ENCODE measurements at places on chromosomes 7 and 10. TPM values are rescaled to one million over a fixed set of nuclear protein-coding genes. Genes with fewer than 3 reads are reported as not detected.

Gene ITPRID1
- total RNA-seq, result not detected

Gene ZNF467
- 5.0 TPM for total RNA-seq

Gene PLOD3
- 34.4 TPM for total RNA-seq

Gene AKR1D1
- total RNA-seq, result not detected

Gene BICC1
- 0.20 TPM for total RNA-seq

Gene TMEM176B
- total RNA-seq, result not detected

Gene NPSR1
- total RNA-seq, result not detected

Gene GNAI1
- total RNA-seq, result 13.9 TPM

Gene CDHR1
- total RNA-seq, result under 0.01 TPM
